ACHN (cell line): ENCODE measurements at places on chromosomes 4 and X.
A peak's percentile ranks its signal among the peaks of the same experiment; 100 is the strongest.

GRCh38 chrX:19625612-19626011 lies 110.3 kb upstream of the MAP3K15 start:
- no peak for DNase-seq

DNA sequence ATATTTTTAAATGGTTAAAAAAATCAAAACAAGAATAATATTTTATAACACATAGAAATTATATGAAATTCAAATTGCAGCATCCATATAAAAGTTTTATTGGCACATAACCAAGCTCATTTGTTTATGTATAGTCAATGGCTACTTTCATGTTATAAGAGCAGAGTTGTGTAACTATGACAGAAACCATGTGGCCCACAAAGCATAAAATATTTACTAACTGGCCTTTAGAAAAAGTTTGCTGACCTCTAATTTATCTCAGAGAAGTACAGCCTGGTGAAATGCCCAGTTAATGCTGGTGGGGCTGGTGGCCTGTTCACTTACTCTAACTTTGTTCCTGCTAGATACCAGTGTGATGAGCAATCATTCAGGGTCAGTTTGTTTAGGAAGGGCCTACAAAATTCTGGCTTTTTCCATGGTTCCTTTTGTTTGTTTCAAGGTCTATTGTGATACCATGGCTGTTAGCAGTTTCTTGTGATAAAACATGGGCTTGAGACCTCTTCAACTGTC lies 104.6 kb downstream of the PPP1R2C start:
- no peak for DNase-seq

DNA sequence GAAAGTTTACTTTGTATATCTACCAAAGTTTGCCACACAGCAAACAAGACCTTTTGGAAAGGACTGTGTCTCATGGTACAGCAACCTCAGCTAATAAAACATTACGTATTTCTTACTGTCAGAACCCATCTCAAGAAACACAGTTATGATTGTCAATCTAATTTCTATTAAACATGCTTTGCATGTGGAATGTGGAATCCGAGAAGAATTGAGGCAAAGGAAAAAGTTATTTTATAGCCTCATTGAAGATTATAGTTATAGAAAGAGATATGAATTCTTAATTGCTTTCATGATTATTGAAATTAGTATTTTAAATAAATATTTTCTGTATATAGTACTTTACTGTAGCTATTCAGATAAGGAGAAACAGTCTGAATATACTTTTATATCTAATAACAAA lies 5.4 kb downstream of the PCDH7 start:
- DNase-seq, result no peak

- no peak for DNase-seq
Observed at GRCh38 chr4:48064349-48064748, 47.8 kb downstream of the NIPAL1 start.

- DNase-seq, result peak; percentile 34
Observed at GRCh38 chrX:36908801-36909675, 99.1 kb upstream of the FAM47C start.

GRCh38 chr4:37324546-37324945 lies 80.0 kb downstream of the NWD2 start:
- no peak for DNase-seq
